ENCODE measurements at places on chromosomes 1 and 21.

DNA sequence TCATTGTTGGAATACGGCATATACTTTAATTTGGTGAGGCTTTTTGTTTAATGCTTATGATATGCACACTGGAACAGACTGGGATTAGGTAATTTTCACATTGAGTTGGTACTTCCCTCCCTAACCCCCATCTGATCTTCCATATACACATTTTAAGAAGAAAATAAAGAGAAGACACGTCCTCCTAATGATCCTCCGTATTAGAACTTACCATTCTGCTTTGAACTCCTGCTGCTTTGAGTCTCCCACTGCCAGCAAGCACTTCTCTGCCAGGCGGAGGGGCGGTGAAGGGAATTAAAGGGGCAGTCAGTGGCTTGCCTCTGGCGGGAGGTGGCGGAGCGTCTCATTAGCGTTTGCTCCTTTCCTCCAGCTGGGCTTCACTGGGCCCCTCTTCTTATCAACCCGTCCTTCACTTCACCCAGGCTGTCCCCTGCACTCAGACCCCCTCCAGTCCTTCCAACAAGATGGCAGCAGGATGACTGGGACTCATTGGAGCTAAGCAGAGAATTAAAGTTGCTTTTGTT is 433.4 kb downstream of the KIF26B start:
- DNase-seq: no peak

- DNase-seq: no peak
Measured at GRCh38 chr1:204174958-204175357, 8.8 kb upstream of the REN start.

DNA sequence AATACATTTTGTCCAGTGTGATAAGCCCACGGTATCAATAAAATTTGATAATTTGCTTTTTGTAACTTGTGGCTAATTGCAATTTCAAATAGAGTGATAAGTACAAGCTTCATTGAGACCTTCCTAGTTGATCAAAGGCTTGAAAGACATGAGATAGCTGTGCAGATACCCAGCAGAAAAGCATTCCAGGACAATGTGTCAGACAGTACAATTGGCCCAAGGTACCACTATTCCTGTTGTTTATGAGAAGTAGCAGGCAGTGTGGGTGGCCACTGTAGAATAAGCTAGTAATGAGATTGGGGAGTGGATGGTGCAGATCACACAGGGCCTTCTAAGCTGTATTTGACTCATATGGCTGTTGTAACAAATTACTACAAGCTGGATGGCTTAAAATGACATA is 182.2 kb downstream of the AMY1C start:
- no peak for DNase-seq

- no peak for DNase-seq
Measured at GRCh38 chr1:162020150-162020549, 3.5 kb downstream of the OLFML2B start.

DNA sequence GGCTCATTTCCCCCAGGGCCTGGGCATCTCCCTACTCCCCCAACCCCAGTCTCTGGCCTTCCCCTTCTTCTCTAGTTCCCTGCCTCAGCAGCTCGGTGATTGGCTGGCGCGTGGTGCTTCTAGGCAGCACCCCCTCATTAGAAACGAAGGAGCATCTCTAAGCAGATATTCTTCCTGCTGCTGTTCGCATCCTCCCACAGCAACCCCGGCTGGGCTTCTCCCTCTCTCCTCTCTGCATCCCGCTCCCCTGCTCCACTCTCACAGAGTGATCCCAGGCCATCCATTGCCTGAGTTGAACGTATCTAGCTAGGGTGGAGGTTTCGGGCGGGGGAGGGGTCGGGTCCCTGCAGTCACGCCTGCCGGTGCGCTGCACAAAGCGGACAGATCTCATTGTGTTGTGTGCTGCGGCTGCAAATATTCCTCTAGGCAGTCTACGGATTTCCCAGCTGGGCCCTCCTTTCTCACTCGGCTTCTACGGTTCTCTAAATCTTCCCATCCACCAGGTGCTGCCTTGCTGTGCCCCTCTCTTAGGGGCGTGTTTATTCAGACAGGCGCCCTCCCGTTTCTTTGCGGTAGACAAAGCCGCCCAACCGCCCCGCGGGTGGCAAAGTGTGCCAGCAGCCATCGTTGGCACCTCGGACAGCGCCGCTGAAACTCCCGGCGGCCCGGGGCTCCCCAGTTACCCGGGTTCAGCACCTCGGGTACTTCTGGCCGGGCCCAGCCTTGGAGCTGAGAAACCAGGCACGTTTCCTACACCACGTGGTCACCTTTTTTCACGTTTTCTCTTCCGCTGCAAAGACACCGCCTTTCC is 2.2 kb downstream of the CACNA1E start:
- no peak for DNase-seq

GRCh38 chr1:30844631-30845030 is 63.9 kb downstream of the SDC3 start:
- no peak for DNase-seq

- DNase-seq: no peak
Measured at GRCh38 chr1:9009438-9010370, 16.5 kb downstream of the SLC2A7 start.

DNA sequence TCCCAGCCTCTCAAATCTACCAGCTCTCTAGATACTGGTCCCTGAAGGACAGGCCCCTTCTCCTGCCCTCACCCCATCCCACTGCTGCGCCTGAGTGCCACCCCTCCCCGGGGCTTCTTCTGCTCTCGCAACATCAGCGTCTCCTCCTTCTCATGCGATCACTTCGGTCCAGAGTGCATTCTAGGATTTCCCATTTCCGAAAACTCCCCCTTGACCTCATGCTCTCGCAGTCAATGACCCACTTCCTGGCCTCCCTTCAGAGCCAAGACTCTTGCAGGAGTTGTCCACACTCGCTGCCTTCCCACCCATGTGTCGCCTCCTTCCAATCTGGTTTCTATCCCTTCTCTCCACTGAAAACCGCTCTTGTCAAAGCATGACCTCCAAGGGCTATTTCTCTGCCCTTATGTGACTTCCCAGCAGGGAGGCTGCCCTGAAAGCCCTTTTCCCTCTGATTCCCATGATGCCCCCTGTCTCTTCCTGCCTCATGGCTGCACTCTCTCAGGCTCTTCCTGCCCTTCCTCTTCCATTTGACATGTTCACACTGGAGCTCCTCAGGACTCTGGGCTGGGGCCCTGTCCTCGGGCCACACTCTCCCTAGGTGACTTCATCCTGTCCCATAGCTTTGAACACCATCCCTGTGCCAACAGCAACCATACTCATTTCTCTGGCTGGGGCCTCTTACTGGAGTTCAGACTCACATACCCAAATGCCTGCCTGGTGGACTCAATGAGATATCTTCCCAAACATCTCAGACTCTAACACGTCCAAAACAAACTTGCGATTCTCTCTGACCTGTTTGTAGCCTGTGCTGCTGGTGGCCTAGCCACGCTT is 46.0 kb downstream of the LDLRAD2 start:
- no peak for DNase-seq

- no peak for DNase-seq
Measured at GRCh38 chr1:115642168-115643072, 650 bp downstream of the VANGL1 start.

Measured in stimulated activated CD4-positive, alpha-beta T cell treated with anti-CD3 and anti-CD28 coated beads, Interleukin-1b, Interleukin-23, amount 100 ng/mL, for 4 hours (primary cell).